ENCODE measurements at places on chromosomes 13 and 19. TPM values are rescaled to one million over a fixed set of nuclear protein-coding genes. Genes with fewer than 3 reads are reported as not detected.

CYP2F1 gene
- polyA plus RNA-seq, result 0.23 TPM

PSG1 gene
- not detected for polyA plus RNA-seq

COMMD6 gene
- 265 TPM for polyA plus RNA-seq

DPF1 gene
- polyA plus RNA-seq, result 1.2 TPM

BRME1 gene
- polyA plus RNA-seq, result 7.1 TPM

ERICH4 gene
- 7.5 TPM for polyA plus RNA-seq

LGI4 gene
- 3.2 TPM for polyA plus RNA-seq

ANKRD24 gene
- polyA plus RNA-seq, result 1.1 TPM

SMARCA4 gene
- polyA plus RNA-seq, result 164 TPM

TUBB4A gene
- 37.0 TPM for polyA plus RNA-seq

TNNI3 gene
- polyA plus RNA-seq, result 7.5 TPM

ZNF530 gene
- 4.6 TPM for polyA plus RNA-seq

MAMSTR gene
- polyA plus RNA-seq, result 8.0 TPM

KLK1 gene
- polyA plus RNA-seq, result 1.2 TPM

ZNF547 gene
- 5.6 TPM for polyA plus RNA-seq

CD79A gene
- polyA plus RNA-seq, result 1.1 TPM

LATS2 gene
- polyA plus RNA-seq, result 21.7 TPM

EDDM13 gene
- 5.6 TPM for polyA plus RNA-seq

ANKLE1 gene
- polyA plus RNA-seq, result 2.3 TPM

MYH14 gene
- polyA plus RNA-seq, result 25.8 TPM

MBD3L3 gene
- polyA plus RNA-seq, result not detected

FBXO27 gene
- 8.7 TPM for polyA plus RNA-seq

ZNF729 gene
- polyA plus RNA-seq, result 1.4 TPM

NDUFA11 gene
- 202 TPM for polyA plus RNA-seq

Measured in renal pelvis (tissue), 12 donors.